Activated naive CD8-positive, alpha-beta T cell treated with anti-CD3 and anti-CD28 coated beads, Interleukin-2, amount 10 ng/mL, durations not matched to agents 7 days and 5 days (primary cell): ENCODE measurements at places on chromosomes 12 and 14. TPM values are rescaled to one million over a fixed set of nuclear protein-coding genes. Genes with fewer than 3 reads are reported as not detected.

DNA sequence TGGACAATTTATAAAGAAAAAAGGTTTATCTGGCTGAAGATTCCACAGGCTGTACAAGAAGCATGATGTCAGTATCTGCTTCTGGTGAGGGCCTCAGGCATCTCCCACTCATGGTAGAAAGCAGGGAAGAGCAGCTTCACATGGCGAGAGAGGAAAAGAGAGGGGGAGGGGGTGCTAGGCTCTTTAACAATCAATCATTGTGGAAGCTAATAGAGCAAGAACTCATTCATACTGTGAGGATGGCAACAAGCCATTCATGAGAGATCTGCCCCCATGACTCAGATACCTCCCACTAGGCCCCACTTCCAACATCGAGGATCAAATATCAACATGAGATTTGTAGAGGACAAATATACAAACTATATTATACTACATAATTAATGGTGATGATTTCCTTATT lies 361.9 kb upstream of the FAR2 start:
- DNase-seq = no peak
- no peaks in the 10 kb centered on the region for H3K36me3 ChIP-seq
- peaks cover 2% of the 10 kb centered on the region for H3K27me3 ChIP-seq
- no peaks in the 10 kb centered on the region for H3K4me1 ChIP-seq

- peaks cover 3% of the 10 kb centered on the region for H3K4me1 ChIP-seq
- no peaks in the 10 kb centered on the region for H3K27me3 ChIP-seq
- no peak for DNase-seq
Measured at GRCh38 chr12:57888409-57889157, 42.1 kb upstream of the CTDSP2 start.

DNA sequence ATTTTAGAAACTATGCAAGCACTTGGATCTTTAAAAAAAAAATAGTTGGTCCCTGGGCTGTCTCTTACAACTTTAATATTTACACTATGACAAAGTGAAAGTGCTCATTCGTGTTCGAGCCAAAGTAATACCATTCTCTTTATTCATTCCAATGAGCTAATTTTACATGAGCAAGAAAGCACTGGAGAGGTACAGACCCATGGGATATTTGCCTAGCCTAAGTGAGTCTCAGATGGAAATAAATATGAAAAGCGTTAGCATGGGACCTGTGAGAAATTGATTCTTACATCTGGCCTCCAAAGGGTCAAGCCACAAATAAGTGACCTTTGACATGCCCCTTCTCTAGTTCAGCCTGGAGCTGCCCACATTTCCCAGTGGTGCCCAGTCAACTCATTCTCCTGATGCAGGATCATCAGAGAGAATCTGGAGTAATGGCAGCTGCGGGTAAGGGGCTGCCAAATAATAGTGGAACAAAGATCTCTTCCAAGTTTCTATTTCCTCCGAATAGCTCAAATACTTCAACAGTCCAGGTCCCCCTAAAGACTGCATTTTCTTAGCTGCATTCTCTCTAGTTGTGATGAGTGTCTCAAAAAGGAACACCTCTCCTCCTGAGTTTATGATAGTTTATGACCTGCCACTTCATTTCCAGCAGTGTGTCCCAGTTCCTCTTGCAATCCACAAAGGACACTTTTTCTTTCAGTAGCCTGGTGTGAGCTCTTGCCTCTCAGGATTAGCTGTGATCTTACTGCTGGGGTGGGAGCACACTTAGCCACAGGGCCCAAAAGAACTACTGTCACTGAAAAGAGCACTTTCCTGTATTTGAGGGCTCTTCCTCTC lies 208.2 kb downstream of the DAD1 start:
- H3K27ac ChIP-seq = no peak overlapping the region
- H3K4me3 ChIP-seq = no peak overlapping the region
- no peaks in the 10 kb centered on the region for H3K27me3 ChIP-seq
- no peaks in the 10 kb centered on the region for H3K4me1 ChIP-seq
- no peak for DNase-seq

DNA sequence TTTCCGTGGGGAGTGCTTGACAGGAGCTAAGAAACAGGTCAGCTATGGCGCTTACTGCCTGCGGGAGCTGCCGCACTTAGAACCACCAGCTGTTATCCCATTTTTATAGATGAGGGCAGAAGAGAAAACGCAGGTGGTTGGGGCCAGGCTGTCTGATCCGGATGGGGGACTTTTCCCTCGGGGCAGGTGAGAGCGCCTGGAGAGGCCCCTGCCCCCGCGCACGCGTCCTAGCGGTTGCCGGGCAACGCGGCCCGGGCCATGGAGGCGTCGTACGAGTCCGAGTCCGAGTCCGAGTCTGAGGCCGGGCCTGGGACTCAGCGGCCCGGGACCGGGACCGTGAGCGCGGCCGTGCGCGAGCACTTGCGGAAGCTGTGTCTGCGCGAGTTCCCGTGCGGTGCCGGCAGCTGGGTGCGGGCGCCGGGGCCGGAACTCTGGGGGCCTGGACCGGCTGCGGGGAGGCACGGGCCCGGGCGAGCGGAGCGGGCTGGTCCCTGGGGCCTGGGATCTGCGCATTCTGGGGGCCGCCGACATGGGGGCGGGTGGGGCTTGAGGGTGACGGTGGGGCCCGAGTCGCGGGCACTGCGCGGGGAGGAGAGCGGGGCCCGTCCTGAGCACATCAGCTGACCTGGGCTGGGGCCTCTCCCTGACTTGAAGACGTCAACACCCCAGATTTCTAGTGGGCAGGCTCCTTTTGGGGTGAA lies at the start of gene LRRC43:
Gene LRRC43 (plus strand): TSS at position 237 of the 701 bp plus-strand sequence. CDS start 22 bp downstream, at position 259.
- peak; percentile 75 for DNase-seq
- H3K27me3 ChIP-seq = peaks cover 8% of the 10 kb centered on the region
- H3K27ac ChIP-seq = peak within 1 kb of the TSS; percentile 65
- H3K4me1 ChIP-seq = peaks cover 17% of the 10 kb centered on the region
- H3K36me3 ChIP-seq = no peaks in the 10 kb centered on the region

DNA sequence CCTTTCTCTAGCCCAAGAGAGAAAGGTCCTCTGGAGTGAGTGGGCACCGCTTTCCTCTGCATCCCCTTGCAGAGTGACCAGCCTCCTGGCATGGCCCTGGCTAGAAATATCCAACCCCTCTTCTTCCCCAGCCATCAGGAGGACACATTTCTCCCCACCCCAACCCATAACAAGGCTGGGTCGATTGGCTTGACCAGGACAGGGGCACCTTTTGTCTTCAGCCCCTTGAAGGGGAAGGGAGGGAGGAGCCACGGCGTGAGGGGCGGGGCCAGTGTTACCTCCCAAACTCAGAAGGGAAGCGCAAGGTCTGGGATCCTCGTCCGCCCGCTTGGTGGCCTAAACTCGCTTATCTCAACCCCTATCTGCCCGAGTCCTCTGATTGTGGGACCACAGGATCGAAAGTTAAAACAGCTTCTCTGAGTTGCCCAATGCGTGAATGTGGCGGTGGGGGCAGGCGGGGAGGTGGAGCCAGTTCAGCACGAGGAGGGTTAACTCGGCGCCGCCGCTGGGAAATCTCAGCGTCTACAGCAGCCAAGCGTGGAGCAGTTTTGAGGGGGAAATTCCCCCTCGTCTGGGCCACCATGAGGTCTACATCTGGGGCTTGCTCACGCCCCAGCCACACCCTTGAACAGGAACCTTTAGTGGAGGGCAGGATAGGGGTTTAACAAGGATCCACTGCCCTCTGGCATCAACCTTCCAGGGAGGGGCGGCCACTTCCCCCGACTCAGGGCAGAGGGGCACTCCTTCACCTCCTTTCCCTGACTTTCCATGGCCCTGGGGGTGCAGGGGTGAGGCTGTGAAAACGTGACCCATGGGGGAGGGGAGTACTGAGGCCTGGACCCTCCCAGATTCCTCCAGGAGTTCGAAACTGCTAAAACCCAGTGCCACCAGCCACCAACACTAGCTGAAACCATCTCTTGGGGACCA lies 795 bp downstream of the STAT6 start:
- H3K27ac ChIP-seq = peak overlapping the region; percentile 97
- H3K36me3 ChIP-seq = peaks cover 19% of the 10 kb centered on the region
- DNase-seq = peak; percentile 77
- no peaks in the 10 kb centered on the region for H3K27me3 ChIP-seq
- H3K4me1 ChIP-seq = peaks cover 41% of the 10 kb centered on the region

DNA sequence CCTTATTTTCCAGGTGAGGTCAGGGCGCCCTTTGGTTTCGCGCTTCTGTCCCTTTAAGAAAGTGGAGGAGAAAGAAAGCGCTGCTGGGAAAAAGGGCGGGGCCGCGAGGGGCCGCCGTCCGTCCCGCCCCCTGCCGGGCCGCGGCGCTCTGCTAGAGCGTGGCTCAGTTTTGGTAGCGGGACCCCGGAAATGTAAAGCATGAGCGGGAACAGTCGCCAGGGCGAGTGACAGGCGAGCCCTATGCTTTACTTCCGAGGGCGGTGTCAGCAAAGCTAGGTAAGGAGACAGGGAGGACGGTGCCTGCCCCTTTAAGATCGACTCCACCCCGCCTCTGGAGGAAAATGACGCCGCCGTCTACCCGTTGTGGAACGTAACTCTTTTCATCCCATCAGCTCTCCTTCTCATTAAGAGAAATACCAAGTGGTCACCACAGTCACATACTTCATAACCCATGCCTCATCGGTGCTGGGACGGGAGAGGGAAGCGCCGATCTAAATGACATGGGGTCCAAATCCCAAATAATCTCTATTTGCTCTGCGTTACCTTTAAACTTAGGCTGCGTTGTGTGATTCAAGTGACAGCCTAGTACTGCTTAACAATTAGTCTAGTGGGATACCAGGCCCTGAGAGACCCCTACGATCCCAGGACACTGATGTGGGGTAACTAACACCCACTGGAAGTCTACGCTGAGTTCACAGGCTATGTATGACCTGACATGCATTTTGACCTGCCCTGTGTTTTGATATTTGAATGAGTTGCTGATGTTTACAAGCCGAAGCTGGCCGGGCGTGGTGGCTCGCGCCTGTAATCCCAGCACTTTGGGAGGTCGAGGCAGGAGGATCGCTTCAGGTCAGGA lies at the start of gene ETFBKMT:
Gene ETFBKMT (plus strand): TSS at position 602 of the 856 bp plus-strand sequence. CDS start 2,266 bp downstream, outside the sequence.
- H3K27me3 ChIP-seq = no peaks in the 10 kb centered on the region
- peak within 1 kb of the TSS; percentile 97 for H3K4me3 ChIP-seq
- H3K4me1 ChIP-seq = peaks cover 9% of the 10 kb centered on the region
- peak; percentile 93 for DNase-seq

GRCh38 chr12:24078318-24078765 lies 128.9 kb upstream of the SOX5 start:
- no peak overlapping the region for H3K4me3 ChIP-seq
- H3K27ac ChIP-seq = no peak overlapping the region
- H3K27me3 ChIP-seq = no peaks in the 10 kb centered on the region
- H3K4me1 ChIP-seq = no peaks in the 10 kb centered on the region
- no peak for DNase-seq

DNA sequence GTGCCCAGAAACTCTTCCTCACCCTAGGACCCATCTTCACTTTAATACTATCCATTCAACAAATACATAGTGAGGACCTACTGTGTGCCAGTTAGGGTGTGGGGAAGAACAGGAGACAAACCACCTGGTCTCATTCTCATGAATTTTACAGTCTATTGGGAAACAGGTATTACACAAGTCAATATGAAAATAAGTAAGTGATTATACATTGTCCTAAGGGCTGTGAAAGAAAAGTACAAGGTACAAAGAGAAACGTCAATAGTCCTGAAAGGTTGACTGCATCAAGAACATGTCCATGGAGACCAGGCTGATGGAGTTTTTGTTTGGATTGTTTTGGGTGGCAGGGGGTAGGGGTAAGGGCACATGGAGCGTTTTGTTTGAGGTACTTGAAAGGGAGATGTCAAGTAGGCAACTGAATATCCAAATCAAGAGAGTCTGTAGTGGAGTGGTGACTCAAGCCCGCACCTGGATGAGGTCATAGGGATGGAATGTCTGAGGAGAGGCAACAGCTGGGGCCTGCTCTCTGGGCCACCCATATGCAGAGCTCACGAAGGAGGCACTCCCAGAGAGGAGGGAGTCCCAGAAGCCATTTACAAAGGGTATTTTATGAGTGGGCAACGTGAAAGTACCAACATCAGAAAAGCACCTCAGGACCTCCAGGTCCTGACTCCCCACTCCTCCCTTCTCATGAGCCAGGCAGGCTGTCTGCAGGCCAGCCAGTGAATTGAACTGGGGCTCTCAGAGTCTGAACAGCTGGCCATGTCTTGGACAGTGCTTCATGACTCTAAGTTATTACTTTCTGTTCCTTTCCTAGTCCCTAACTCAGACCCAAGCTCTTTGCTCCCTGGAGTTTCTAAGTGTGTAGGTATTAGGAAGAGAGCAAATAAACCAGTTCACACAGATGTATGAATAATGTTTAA lies 272.0 kb downstream of the ZFP36L1 start:
- H3K27me3 ChIP-seq = no peaks in the 10 kb centered on the region
- H3K4me1 ChIP-seq = no peaks in the 10 kb centered on the region
- no peak overlapping the region for H3K27ac ChIP-seq
- H3K36me3 ChIP-seq = peaks cover 8% of the 10 kb centered on the region
- H3K4me3 ChIP-seq = no peak overlapping the region
- DNase-seq = no peak

DNA sequence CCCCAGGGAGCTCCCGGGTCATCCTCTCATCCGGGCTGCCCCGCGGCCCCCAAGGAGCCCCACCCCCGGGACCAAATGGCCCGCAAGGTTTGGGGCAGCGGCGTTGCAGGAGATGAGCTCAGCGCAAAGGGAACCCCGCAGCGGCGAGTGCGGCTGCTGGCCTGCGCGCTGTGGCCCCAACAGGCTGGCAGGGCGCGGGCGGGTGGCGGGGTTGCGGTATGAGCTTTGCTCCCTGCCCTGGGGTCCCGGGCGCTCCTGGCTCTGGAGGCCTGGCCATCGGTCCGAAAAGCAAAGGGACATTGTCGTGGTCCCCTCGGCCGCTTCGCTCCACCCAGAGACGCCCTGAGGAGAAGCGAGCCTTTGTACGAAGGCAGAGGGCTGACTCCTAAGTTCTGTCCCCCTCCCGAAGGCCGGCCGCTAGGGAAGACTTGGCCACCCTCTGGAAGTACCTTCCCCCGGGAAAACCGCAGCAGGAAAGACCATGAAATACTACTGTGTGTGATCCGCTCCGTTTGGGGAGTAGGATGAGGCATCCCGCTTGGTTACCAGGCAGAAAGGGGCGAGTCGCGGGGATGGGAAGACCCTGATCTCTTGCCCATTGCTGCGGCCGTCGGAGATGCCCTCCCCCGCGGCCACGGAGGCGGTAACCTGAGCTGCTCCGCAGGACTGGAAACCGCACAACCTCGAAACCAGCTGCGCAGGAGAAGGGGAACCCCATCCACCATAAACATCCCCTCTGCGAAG lies 620 bp upstream of the NID2 start:
- no peak overlapping the region for H3K27ac ChIP-seq
- no peaks in the 10 kb centered on the region for H3K36me3 ChIP-seq
- peaks cover 71% of the 10 kb centered on the region for H3K27me3 ChIP-seq
- no peak for DNase-seq
- H3K4me1 ChIP-seq = peaks cover 12% of the 10 kb centered on the region
- peak overlapping the region; percentile 68 for H3K4me3 ChIP-seq

Gene HIGD1C
- not detected for total RNA-seq

Gene PKP2
- 0.36 TPM for total RNA-seq

Gene CLEC7A
- 0.48 TPM for total RNA-seq

Gene CLEC4A
- 0.83 TPM for total RNA-seq

Gene IL22
- not detected for total RNA-seq

Gene PTPRB
- not detected for total RNA-seq

Gene SIX1
- total RNA-seq = not detected

Gene NRL
- total RNA-seq = 3.3 TPM

Gene CEBPE
- 2.1 TPM for total RNA-seq

Gene NKX2-1
- total RNA-seq = not detected

Gene PIWIL1
- total RNA-seq = not detected
